Smooth muscle cell of trachea (primary cell): ENCODE measurements at places on chromosomes 3 and 15. TPM values are rescaled to one million over a fixed set of nuclear protein-coding genes. Genes with fewer than 3 reads are reported as not detected.

Gene OR5K2
- total RNA-seq: not detected in 2 replicates

Gene TRH
- total RNA-seq: not detected in 2 replicates

Gene PCLAF
- total RNA-seq: 23.3 and 66.8 TPM in 2 replicates

Gene OSBPL10
- total RNA-seq: 4.0 and 9.5 TPM in 2 replicates

Gene MYZAP
- under 0.01 TPM in 1 of 2 replicates, not detected in the other for total RNA-seq

Gene A4GNT
- not detected in 2 replicates for total RNA-seq
